ENCODE measurements at places on chromosomes 6 and 20.

- DNase-seq = no peak
These were observed 53.6 kb upstream of the EDN3 start for GRCh38 chr20:59246691-59247400.

DNA sequence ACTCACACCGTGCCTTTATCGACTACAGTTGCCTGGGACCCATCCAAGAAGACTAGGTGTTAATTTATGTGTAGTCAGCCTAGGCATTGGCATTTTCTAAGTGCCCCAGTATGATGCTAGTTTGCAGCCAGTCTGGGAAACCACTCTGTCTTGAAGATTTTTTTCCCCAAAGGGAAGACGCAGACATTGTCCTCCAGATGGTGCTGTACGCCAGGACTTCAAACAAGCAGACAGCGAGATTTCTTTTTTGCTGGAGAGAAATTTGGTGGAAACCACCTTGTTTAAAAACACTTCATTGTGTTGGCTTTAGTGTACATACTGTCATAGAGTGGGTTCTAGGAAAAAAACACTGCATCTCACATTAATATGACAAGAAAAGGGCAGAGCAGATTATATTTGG lies 30.0 kb downstream of the ALDH5A1 start:
- peak; percentile 70 for DNase-seq

DNA sequence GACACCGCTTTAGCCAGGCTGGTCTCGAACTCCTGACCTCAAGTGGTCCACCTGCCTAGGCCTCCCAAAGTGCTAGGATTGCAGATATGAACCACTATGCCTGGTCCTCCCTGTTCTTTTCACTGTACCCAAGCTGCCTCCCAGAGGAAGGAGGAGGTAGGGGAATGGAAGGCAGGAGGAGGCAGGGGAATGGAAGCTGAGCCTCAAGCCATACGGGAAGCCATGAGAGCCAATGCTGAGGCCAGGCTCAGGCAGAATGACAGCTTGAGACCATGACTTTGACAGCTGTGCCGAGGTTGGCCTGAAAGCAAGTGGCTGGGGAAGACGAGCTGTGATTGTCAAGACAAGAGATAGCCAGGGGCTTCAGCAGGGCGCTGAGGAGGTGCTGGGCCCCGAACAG lies 13.6 kb upstream of the ZNF335 start:
- DNase-seq = no peak

- DNase-seq = no peak
These were observed 13.1 kb downstream of the GABRR1 start for GRCh38 chr6:89204096-89204495.

DNA sequence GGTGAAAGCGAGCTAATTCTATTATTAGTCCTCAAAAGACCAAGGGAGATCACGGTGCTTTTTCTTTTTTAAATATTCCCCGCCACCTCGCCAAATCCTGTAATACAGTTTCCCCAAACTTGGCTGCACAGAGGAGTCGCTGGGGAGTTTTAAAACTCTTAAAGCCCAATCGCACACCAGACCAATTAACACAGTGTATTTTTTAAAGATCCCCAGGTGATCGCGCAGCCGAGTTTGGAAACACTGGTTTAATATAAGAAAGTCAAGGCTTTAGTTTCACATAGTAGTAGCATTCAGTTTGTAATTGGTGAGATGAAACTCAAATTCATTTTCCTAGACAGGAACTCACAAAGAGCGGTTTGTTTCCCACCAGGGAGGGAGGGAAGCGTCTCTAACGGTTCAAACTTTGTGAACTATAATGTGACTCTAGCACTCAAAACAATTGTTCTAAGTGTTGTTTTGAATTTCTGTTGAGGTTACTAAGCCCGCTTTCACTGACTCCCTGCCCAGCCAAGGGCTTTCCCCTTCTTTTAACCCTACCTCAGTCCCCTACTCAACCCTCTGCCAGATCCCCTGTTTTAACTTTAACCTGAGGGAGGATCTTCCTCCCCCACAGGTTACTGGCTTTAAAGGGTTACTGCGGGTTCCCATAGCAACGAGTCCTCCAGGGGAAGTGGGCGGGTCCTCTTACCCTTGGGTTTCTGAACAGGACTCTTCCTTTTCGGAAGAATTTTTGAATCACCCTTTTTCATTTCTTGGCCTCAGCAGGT lies 25.7 kb upstream of the BTBD3 start:
- peak; percentile 95 for DNase-seq

DNA sequence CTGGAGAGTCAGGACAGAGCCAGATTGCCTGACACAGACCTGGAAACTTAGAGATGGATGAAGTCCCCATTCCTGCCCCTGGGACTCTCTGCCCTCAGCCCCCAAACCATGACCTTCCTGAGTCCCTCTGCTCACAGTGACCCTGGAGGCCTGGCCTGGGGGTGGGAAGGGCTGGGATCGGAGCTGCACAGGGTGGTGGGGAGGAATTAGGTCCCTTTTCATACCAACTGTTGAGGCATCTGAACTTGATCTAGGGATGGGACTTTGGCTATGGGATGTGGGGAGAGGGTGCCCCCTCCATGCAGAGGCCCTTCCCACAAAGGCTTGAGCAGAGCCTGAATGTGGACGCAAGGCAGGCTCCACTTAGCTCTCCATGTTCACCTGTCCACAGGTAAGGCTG lies 144.1 kb downstream of the MRPL14 start:
- DNase-seq = no peak

DNA sequence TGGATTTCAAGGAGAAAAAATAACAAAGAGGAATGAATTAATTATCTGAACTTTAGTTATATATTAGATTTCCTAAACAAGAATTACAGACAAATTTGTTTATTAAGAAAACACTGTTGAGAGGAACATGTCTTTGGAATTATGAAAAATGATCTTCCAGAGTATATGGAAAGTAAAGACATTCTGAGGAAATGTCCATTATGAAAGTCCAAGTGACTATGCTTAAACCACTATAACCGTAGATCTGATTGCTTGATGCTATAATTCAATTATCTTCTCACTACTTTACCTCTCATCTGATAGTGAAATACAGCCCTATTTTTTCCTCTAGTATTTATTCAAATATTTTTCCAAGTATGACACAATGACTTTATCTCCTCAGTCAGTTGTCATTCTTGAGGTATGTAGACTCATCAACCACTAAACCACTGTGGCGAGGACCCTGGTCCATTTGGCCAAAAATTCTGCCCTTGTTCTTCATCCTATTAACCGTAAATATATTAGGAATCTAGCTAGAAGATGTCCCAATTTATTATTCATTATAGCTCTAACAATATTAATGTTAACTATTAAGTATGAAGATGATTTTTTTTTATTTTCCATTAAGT lies 37.3 kb upstream of the AHI1 start:
- DNase-seq = no peak

DNA sequence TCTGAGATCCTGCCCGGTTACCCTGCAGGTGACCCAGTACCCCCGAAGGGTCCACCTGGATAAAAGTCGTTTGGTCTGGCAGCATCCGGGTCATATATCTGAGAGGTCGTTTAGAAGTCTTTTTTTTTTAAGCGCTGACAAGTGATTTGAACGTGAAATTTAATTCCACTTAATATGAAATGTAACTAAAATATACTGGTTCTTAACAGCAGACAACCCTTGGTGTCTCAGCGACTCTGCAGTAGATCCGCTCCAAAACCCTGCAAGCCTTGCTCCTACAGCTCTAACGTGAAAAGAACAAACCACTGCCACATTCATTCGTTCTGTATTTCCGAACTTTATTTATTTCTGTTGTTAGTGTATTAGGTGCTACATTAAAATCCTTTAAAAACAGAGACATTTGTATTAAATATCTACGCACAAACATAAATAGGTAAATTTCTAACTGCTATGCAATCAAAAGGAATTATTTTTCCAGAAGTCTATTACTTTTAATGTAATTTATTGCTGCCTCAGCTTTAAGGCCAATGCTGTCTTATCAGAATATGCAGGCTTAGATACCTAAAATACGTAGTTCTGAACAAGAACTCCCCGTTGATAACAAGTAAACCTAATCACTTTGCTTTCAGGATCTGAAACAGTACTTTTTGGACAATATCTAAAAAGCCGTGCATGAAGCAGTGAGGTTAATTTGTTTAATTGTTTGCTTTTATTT lies 33.5 kb upstream of the TCF21 start:
- peak; percentile 32 for DNase-seq

GRCh38 chr6:35850208-35850607 lies 45.1 kb downstream of the LHFPL5 start:
- no peak for DNase-seq

GRCh38 chr6:2030682-2031244 lies 214.6 kb downstream of the GMDS start:
- DNase-seq = no peak

GRCh38 chr20:53707371-53708055 lies 113.9 kb upstream of the ZNF217 start:
- DNase-seq = no peak

- DNase-seq = peak; percentile 53
These were observed 26.3 kb downstream of the JAG1 start for GRCh38 chr20:10647471-10647870.

GRCh38 chr6:23016696-23017095 lies 447.3 kb downstream of the HDGFL1 start:
- no peak for DNase-seq

DNA sequence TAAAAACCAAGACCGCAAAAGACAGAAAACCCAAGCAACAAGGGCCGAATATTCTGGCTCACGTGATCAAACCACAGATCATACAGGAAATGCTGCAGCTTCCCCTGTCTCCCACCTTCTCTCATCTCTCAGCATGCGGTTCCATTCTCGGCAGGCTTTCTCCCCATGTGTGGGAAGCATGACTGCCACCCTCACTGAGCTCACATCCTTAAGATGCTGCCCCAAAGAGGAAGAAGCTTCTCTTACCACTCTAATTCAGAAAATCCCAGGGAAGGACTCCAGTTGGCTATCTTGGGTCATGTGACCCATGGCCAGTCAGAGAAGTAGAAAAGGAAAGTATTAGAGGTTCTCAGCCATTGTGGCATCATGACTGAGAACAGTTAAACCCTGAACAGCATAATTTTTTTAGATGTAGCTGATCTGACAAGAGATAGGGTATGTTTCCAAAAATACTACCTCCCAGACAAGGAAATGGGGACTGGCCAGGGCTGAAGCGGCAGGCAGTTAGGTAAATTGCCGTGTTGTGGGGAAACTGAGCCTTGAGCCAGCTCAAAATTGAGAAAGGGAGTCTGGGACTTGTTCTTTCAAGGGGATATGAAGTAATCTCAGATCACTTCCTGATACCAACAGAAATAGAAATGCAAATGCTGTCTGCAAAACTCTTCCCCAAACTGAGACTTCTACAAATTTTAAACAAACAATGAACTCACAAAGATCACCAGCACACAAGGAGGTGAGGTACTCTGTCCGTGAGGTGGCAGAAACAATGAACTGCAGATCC lies 37.1 kb upstream of the GRM4 start:
- DNase-seq = no peak

- peak; percentile 22 for DNase-seq
These were observed 16.4 kb downstream of the CST8 start for GRCh38 chr20:23507346-23507745.

GRCh38 chr6:105384004-105384403 lies 18.9 kb downstream of the PREP start:
- no peak for DNase-seq

DNA sequence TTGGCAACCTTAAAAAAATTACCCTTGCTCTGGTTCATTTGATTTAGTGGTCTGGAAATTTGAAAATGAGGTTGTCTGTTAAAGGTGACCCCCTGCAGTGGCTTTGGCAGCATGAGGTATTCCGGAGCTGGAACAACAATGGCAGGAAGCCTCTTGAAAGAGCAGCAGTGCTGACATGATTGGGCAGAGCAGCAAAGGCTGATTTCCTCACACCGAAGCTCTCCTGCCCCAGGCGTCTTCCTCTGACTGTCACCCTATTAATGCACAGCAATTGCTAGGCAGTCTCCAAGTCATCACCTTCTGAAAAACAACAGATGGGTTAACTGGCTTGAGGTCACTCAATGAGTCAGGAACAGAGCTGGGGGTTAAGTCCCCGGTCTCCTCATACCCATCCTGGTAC lies 241.8 kb upstream of the MMS22L start:
- DNase-seq = peak; percentile 76

GRCh38 chr6:157755032-157755745 lies 67.9 kb upstream of the SNX9 start:
- DNase-seq = peak; percentile 9

DNA sequence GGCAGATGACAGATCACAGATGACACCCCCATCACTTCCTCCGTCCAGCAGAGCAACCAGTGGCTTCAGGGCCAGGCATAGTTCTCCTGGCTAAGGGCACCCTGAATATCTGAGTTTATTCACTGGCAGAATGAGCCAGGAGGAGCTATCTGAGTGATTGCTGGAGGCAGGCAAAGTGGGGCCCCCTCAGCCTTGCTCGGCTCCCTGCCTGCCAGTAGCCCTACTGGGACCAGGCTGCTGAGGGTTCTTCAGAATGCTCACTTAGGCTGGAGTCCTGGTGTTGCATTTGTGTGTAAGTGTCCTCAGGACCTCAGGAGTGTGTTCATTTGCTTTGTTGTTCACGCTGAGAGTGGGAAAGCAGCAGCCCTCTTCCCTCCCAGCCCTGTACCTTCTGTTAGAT lies 31.2 kb downstream of the CHMP4B start:
- no peak for DNase-seq

- no peak for DNase-seq
These were observed 456.4 kb upstream of the MANEA start for GRCh38 chr6:95120984-95121383.

- no peak for DNase-seq
These were observed 72.7 kb downstream of the TRAM2 start for GRCh38 chr6:52503851-52504781.

DNA sequence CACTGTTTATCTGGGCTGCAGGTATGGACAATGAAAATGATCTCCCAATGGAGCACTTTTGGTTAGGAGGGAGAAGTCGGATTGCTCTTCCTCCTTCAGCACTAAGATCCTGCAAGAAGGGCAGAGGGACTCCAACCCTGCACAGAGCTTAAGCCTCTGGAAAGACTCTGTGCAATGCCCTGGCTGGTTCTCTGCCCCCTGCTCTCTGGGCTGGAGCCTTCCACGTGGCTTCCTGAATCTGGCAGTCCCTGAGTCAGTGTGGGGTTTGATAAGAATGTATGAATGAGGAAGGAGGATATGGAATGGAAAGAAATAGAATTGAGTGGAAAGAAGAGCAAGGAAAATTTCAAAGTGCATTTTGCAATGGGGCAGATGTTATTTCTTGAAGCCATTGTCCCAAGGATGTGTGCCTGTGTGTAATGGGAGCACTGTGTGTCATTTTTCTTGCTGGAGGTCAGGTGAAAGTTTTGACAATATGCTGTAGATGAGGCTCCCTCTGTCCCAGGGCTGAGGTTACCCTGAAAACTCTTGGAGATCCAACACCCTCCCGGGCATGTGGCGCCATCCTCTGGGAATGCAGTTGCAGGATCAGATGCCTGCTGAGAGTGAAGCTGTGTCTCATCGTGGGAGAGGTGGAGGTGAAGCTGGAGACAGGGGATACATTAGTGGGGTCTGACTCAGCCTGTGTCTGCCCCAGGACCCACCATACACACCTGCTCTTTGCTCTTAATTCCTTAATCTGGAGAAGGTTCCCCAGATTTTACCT lies 16.3 kb upstream of the CST9L start:
- no peak for DNase-seq

- no peak for DNase-seq
These were observed 18.9 kb downstream of the NCOA7 start for GRCh38 chr6:125809570-125810170.

GRCh38 chr20:48984575-48985219 lies 61.4 kb upstream of the CSE1L start:
- peak; percentile 3 for DNase-seq

- no peak for DNase-seq
These were observed 93.2 kb upstream of the CST7 start for GRCh38 chr20:24855848-24856247.

- DNase-seq = no peak
These were observed 117.0 kb downstream of the TMEM200A start for GRCh38 chr6:130482645-130483390.

Measured in neural progenitor cell (in vitro differentiated cells).